ENCODE measurements at places on chromosomes 6 and 20.
A peak's percentile ranks its signal among the peaks of the same experiment; 100 is the strongest.

DNA sequence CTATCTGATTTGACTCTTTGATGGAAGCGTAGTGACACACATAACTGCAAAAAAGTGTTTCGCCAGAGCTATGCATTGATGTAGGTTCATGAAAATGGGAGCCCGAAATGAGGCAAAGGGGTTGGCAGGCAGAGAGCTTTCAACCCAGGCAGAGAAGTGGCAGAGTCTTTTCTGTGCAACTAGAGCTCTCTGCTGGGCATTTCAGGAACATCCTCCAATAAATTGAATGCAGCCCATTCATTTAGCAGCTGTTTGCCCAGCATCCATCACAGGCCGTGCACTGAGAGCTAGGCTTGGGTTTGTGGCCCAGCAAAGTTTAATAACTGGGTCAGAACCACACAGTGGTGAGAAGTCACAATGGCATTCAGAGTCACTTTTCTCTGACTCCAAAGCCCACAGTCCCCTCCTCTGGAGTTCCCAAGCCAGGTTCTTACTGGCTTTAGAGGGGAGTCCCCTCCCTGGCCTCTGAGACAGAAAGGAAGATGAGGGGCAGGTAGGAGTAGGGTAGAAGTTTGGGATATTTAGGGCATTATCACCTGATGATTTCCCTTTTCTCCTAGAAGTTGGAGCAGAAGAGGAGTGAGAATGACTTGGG is 31.8 kb upstream of the ELMO2 start:
- no peak for DNase-seq

- no peak for DNase-seq
These were observed 199.1 kb downstream of the ERMARD start for GRCh38 chr6:169950558-169950957.

DNA sequence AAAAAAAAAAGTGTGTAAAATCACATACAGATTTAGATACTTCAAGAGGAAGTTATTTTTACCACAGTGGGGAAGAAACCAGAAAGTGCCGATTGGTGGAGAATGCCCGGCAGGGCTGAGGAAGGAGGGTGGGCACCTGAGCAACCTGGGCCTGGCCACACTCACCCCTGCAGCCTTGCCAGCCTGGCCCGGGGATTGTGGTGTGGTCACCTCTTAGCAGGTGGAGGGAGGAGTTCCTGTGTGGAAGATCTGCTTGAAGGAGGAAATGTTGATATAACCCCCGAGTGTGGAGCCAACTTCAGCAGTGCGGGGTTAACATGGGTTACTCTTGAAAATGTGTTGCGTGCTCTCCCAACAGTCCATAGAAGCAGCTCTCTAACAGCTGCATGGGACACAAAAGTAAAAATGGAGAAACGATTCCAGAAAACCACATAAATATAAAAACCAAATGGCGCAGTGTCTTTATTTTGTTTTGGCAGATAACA is 14.7 kb downstream of the UST start:
- DNase-seq: no peak

- DNase-seq: peak; percentile 79
These were observed 48.2 kb downstream of the SIRPA start for GRCh38 chr20:1943275-1944002.

GRCh38 chr20:20161611-20162010 is 109.3 kb downstream of the CFAP61 start:
- DNase-seq: no peak

Data from tibial artery (tissue), 4 donors.